Activated T-cell treated with anti-CD3 and anti-CD28 coated beads for 1 hour (primary cell): ENCODE measurements at places on chromosomes 6 and 20.
A peak's percentile ranks its signal among the peaks of the same experiment; 100 is the strongest.

- no peak for DNase-seq
Measured at GRCh38 chr20:30815577-30816181, 441.8 kb upstream of the DEFB115 start.

GRCh38 chr20:4087923-4088322, 72.6 kb upstream of the RNF24 start:
- DNase-seq, result no peak

GRCh38 chr20:17710379-17711266, 10.9 kb downstream of the BANF2 start:
- DNase-seq, result no peak

GRCh38 chr6:13239530-13240455, 88.5 kb downstream of the TBC1D7 start:
- DNase-seq, result no peak

- DNase-seq, result no peak
Measured at GRCh38 chr6:39226639-39227329, 2.5 kb downstream of the KCNK5 start.

- no peak for DNase-seq
Measured at GRCh38 chr20:6994452-6994851, 227.0 kb downstream of the BMP2 start.

DNA sequence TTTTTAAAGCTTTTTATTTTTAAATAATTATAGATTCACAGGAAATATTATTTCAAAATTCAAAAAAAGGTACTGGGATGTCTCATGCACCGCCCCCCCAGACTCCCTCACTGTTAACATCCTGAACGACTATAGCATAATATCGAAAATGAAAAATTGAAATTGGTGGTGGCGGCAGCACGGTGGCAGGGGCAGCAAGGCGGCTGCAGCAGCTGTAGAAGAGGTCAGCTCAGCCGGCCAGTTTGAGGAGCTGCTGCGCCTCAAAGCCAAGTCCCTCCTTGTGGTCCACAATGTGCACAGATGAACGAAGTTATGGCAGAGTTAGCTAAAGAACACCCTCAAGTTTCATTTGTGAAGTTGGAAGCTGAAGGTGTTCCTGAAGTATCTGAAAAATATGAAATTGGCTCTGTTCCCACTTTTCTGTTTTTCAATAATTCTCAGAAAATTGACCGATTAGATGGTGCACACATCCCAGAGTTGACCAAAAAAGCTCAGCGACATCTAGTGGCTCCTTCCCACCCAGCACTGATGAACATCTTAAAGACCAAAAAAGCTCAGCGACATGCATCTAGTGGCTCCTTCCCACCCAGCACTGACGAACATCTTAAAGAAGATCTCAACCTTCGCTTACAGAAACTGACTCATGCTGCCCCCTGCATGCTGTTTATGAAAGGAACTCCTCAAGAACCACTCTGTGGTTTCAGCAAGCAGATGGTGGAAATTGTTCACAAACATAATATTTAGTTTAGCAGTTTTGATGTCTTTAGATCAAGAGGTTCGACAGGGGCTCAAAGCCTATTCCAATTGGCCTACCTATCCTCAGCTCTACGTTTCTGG, 100.8 kb downstream of the FAM217A start:
- peak; percentile 8 for DNase-seq

- DNase-seq, result no peak
Measured at GRCh38 chr6:139016337-139017213, 12.0 kb upstream of the ABRACL start.

GRCh38 chr20:49420811-49421295, 61.6 kb downstream of the KCNB1 start:
- no peak for DNase-seq
